ENCODE measurements at places on chromosomes 12 and 14.

GRCh38 chr12:71478270-71478669 lies 38.7 kb downstream of the LGR5 start:
- DNase-seq, result no peak

GRCh38 chr12:89327486-89328094 lies 24.7 kb downstream of the DUSP6 start:
- DNase-seq, result no peak

DNA sequence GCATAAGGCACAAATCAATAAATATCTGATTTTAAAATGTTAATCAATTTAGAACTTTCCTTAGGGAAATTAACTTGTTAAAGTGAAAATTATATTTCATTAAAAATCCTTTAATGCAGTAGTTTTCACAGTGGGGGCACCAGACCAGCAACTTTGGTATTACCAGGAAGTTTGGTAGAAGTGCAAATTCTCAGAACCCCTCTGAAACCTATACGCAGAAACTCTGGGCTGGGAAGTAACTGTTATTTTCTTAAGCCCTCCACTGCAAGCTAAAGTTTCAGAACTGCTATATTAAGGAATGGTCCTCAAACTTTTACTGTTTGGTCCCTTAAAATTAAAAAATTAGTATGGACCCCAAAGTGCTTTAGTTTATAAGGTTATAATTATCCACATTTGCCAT lies 35.7 kb downstream of the GNPTAB start:
- DNase-seq, result no peak

DNA sequence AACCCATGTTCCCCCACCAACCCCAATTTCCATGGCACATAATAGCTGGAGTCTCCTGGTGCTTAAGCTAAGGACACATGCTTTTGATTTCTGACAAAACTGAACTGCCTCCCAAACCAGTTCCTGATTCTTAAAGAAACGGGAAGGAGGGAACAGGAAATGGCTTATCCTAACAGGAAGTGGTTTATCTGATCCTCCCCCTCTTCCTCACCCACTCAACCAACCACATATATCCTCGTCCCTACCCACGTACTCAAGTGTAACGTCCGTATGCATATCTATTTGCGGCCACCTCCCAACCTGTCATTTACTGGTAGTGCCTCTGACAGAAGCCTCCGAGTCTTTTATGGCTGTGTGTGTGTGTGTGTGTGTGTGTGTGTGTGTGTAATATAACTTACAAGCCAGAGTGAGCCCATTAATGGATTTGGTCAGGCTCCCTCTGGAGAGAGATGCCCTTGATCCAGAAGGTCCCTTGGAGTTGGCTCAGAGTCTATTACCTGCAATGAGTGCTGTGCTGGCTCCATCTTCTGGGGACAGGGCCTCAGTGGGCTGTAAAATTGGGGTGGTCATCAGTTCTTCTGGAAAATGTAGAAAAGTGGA lies 7.7 kb downstream of the DAZAP2 start:
- no peak for DNase-seq

DNA sequence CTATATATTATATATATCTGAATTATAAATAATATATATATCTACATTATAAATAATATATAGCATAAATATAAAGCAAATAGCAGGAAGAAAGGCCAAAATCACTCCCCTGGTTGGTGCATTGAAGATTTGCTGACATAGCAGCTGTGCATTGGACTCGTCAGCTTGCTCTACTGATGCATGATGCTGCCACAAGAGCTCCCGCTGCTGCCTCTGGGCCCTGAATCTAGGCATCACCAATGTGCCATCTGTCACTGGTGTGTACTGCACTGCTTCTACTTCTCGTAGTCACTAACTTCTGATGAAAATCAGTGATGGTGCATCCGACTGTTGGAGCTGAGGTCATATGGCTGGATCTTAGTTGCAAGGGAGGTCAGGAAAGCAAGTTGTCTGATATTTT lies 205.0 kb downstream of the ADAMTS20 start:
- no peak for DNase-seq
